ENCODE measurements at places on chromosomes 2 and 18. TPM values are rescaled to one million over a fixed set of nuclear protein-coding genes. Genes with fewer than 3 reads are reported as not detected.

- DNase-seq, result no peak
Measured at GRCh38 chr18:78376046-78376445, 603.6 kb upstream of the SALL3 start.

GRCh38 chr2:8882094-8882493, 44.7 kb upstream of the KIDINS220 start:
- no peak for DNase-seq

GRCh38 chr2:42137125-42137841, 31.9 kb upstream of the EML4 start:
- DNase-seq, result no peak

DNA sequence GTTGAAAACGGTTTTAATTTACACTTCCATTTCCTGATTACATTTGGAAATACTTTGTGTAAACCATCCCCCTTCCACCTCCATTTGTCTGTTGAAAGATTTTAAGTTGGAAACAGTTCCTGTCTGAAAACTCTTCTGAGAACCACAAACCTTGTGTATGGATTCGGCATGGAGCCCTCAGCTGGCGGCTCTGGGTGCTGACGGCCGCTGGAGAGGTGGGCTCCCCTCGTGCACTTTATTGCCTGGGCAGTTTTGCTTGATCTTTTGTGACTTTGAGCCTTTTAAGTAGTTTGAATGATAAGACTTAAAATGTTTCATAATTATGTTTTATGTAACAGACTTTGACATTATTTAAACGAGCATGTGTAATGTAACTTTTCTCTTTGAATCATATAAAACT, 11.1 kb downstream of the KLF11 start:
- DNase-seq, result no peak

The ALK gene
- 0.29 TPM for polyA plus RNA-seq

The CCDC93 gene
- 38.8 TPM for polyA plus RNA-seq

Data from right renal cortex interstitium (tissue), 3 donors.